ENCODE measurements at places on chromosomes 6 and 20.

- DNase-seq = no peak
Measured at GRCh38 chr6:723540-723939, 30.6 kb upstream of the EXOC2 start.

DNA sequence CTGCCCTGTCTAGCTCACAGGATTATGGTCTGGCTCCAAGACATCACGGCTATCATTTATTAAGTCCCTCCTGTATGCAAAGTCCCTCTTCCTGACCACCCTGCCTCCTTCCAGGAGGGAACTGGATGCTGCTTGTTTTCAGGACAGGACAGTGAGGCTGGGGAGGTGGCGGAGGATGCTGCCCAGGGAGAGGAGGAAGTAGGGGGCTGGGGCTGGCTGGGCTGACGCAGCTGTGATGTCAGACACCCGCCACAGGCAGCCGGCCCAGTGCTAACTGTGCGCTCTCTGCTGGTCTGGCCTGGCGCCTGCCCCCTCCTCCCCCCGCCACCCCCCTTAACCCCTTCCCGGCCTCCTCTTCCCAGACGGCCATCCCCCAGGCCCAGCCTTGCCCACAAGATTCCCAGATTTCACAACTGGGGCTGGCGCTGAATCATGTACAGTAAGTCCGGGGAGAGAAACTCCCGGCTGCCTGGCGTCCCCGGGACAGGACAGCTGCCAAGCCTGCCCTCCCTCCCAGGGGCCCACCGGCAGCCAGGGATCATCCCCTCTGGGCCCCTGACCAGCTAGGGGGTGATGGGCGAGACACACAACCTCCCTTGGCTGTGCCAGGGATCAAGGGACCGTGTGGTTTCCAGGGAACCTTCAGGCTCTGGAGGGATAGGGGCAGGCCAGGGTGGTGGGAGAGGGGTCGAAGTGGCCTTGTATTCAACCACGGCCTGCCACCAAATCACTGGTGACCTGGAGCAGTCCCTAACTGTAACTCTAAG, 118.1 kb downstream of the CEBPB start:
- DNase-seq = no peak

- no peak for DNase-seq
Measured at GRCh38 chr20:37519508-37520418, 1.3 kb upstream of the NNAT start.

- no peak for DNase-seq
Measured at GRCh38 chr6:91743756-91744155, 1156.9 kb upstream of the MAP3K7 start.

GRCh38 chr6:56019973-56020372, 144.6 kb upstream of the BMP5 start:
- no peak for DNase-seq

- no peak for DNase-seq
Measured at GRCh38 chr6:56682635-56683034, 39.9 kb upstream of the DST start.
